ENCODE measurements at places on chromosomes 4 and X.

- no peak for DNase-seq
These were observed 46.1 kb downstream of the TMEM150C start for GRCh38 chr4:82515705-82516104.

DNA sequence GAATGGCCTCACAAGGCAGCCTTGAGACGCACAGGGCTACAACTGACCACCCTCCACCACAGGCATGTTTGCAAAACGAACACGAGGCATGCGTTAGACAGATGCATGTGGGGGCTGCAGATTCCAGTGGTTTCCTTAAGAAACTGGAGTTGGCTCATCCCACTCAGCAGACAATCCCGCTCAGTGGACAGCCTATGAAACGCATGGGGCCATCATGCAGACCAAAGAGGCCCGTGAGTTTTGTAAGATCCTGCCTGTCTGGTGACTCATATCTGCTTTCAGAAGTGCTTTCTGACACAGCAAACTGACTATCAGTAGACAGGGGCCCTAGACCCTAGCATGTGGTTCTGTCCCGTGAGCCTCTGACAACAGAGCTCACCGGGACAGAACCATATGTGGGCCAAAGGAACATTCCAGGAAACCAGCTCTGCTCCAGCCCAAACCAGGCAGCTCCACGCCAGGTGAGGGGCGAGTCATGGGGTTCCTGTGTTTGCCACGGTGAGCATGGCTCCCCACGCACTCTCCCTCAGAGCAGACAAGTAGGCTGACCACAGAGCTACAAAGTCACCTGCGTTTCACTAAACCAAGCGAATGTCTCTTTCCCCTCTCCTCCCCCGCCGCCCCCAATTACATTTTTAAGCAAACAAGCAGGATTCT lies 74.4 kb downstream of the MTMR1 start:
- peak; percentile 47 for DNase-seq

DNA sequence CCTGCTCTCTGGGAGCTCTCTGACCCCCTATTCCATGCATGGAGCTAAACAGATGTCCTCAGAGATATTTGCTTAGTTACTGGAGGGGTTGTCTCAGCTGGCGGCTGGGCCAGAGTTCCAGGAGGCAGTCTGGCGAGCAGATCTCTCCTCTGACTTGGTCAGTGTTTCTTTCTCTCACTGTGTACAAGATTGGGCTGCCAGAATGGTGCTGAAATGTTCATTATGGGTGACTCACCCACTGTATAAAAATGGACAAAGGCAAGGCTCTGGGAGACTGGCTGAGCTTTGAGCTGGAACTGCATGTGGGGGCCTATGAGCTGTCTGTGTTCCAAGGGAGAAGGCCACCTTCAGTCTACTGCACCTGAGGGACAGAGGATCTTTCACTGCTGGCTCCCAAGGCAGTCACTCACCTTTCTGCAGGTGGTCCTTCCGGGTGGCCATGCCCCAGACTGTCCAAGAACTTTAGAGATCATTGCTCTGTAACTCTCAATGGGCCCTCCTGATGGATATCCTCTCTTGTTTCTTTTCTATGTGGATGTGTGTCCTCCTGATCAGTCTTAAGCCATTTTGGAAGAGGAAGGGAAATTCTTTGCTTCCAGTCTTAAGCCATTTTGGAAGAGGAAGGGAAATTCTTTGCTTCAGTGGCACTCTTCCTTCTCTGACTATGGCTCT lies 88.2 kb downstream of the CFAP299 start:
- DNase-seq: no peak

DNA sequence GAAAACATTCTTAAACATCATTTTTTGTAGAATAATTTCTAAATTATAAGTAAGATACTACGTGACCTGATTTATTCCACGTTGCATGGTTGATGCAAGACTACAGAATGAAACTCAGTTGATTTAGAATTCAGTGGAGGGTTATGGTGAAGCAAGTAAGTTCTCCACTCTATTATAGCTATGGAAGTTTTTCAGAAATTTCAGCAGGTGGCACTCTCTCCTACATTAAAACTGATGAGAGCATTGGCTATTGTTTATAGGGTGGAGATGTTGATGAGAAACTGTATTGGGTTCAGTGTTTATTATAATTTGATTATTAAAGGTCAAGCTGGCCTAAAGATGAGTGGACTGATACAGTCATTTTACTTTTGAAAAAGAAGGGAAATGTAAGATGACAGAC lies 88.0 kb downstream of the FNIP2 start:
- DNase-seq: peak; percentile 29

- DNase-seq: no peak
These were observed 23.1 kb upstream of the C1GALT1C1 start for GRCh38 chrX:120653000-120653399.

- peak; percentile 4 for DNase-seq
These were observed 58.6 kb downstream of the DDX60L start for GRCh38 chr4:168421671-168422070.

GRCh38 chr4:112321776-112322684 lies 24.9 kb downstream of the ALPK1 start:
- DNase-seq: peak; percentile 76

DNA sequence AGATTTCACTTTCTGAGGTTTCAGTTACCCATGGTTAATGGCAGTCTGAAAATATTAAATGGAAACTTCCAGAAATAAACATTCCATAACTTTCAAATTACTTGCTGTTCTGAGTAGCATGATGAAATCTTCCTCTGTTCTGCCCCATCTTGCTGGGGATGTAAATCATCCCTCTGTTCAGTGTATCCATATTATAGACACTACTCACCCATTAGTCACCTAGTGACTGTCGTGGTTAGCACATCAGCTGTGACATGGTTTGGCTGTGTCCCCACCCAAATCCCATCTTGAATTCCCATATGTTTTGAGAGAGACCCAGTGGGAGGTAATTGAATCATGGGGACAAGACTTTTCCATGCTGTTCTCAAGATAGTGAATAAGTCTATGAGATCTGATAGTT lies 125.5 kb upstream of the GIMD1 start:
- DNase-seq: no peak

DNA sequence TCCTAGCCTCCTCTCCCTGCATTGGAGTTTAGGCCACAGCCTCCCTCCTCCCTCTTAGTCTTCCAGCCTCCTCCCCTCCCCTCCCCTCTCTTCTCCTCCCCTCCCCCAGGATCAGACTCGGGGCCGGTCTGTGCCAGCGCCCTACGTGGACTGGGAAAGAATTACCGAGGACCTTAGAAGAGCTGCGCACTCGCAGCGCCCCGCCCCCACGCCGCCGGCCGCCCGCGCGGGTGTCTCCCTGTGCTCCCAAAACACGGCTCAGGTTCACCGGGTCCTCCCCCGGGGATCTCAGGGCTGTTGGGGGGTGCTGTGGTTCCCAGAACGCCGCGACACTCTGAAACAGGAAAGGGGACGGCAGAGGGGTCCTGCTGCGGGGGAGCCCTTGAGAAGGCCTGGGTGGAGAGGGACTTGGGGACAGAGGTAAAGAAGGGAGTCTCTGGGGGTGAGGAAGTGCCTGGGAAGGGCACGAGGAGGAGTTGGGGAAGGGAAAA lies 122.3 kb upstream of the TBL1X start:
- peak; percentile 62 for DNase-seq

DNA sequence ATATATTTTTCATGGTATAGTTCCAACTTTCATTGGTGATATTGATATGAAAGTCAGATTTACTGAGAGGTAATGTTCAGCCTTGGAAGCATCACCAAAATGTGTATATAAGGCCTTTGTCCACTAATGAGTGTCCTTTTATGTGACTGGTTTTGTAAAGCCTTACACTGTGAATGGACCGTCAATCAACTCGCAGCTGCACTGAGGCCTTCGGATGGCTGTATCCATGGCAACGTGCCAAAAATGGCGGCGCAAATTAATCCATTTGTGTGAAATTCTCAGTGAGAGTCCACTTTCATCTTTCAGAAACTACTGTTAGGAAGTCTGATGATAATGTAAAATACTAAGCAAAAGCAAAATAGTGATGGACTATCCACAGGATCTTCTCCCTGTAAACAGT lies 131.7 kb downstream of the SPCS3 start:
- DNase-seq: no peak

DNA sequence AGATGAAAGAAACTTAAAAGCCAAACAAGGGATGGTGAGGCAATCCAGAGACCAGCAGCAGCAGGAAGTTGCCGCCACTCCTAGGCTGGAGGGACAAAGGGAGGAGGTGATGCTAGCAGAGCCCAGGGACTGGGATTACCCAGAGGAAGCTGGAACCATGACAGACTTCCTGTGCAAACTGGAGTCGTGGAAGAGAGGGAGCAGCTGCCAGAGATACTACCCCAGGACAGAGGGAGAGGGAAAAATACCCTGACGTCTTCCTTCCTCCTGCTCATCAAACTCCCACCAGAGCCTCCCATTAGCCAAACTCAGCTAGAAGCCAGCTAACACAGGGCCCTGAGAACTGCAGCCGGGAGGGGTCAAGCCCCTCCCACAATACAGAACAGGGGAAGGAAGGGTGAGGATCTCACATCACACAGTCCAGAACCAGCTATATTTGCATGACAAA lies 101.2 kb upstream of the KLF3 start:
- no peak for DNase-seq

GRCh38 chr4:114040319-114041116 lies 61.1 kb upstream of the ARSJ start:
- DNase-seq: peak; percentile 15

GRCh38 chr4:123116412-123116811 lies 194.0 kb upstream of the NUDT6 start:
- no peak for DNase-seq

DNA sequence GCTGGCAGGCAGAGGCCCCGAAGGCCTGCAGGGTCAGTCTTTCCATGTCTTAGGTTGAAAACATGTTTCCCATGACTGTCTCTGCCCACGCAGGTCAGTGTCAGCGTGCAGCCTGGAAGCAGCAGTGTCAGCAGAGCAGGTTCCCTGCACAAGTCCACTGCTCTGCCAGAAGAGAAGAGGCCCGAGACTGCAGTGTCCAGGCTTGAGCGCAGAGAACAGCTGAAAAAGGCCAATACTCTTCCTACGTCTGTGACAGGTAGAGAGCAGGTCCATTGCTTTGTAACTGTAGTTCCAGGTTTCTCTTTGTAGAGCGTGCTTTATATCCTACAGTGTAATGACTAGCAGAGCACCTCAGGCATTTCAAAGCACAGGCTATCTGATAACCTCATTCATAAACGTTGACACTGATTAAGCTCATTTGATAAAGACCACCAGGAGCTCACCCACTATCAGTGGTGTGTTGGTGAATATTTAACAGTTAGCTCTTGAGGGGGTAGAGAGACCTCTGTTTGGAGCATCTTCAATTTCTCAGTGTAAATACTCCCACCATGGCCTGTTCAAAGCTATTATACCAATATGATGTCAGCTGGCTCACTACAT lies 63.2 kb downstream of the AASDH start:
- no peak for DNase-seq

GRCh38 chr4:102519925-102520324 lies 18.8 kb downstream of the NFKB1 start:
- no peak for DNase-seq

DNA sequence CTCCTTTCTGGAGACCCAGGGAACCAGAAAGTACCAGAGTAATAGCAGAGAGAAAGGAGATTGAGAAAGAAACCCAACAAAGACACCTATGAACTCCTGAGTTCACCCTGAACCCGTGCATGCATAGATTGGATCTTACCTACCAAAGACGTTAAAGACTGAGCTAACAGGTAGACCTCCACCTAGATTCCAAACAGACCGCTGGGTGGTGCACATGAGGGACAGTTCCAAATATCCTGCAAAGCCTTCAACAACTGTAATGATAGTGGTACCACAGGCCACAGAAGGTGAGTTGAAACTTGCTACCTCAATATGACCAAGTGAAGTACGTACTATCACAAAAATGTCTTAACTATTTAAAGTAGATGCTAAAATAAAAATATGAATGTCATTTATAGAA lies 34.0 kb upstream of the NR0B1 start:
- DNase-seq: no peak

- no peak for DNase-seq
These were observed 604.1 kb downstream of the GRXCR1 start for GRCh38 chr4:43496602-43497001.

GRCh38 chrX:101190736-101191135 lies 28.9 kb upstream of the DRP2 start:
- no peak for DNase-seq

DNA sequence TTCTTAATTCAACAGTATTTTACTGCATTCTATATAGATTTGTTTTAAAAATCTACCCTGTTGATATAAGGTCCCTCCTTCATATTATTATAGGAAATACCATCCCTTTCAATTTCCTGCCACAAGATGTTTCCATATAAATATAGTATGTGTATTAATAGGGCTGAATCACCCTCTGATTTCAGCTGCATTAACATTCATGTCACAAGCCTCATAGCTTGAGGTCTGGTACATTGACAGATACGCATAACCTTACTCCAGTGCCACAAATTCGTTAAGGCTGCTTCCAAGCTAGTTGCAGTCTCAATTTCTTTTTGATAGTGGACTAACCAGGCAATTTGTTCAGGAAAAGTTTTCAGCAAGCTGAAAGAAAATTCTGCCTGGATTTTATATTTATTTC lies 128.4 kb downstream of the KLHL34 start:
- DNase-seq: no peak

DNA sequence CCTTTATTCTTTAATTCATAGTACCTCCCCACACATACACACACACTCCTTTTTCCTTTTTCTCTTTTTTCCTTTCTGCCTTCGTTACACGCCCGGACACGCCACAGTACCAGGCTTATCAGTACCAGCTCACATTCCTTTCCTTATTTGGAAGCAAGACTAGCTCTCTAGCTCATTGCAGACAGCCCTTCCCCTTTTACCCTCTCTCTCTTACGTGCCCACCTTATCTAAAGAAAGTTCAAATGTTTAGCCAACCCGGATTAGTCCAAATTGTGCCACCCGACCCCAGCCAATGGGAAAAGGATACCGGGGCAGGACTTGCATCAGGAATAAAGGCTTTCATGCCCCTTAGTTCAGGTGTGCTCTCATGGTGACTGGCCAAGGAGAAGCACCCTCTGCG lies 194.7 kb upstream of the VCX3A start:
- no peak for DNase-seq

DNA sequence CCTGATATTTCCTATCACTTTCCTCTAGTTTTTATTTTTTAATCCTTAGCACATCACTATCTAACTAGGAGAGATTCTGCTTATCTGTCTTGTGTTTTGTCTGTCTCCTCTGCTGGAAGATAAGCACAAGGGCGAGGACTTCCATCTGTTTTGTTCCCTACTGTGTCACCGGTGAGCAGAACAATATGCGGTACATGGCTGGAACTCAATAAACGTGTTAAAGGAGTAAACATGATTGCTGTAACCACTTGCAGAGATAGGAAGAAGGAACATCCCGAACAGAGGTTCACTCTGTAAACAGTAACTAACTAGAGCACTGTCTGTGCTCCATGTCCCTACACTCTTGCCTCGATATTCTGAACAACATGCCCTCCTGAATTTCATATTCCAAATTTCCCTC lies 5.2 kb downstream of the HS3ST1 start:
- no peak for DNase-seq

DNA sequence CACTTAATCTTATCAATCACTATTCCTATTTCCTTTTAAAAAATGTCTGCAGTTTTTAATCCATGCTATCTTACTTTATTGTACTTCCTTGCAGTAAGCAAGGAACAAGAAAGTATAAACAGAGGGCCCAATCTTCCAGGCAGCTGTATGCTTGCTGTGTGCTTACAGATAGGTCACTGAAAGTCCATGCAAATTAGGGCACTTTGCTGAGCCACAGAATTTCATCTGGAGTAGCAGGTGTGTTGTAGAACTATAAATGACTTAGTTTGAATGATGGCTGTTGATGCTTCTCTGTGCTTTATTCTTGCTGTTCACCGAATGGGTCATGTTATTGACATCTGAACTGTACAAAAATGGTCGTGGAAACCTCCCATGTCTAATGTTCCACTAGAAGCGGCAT lies 154.6 kb downstream of the ATOH1 start:
- DNase-seq: no peak
